ENCODE measurements at places on chromosomes 7 and 10.

DNA sequence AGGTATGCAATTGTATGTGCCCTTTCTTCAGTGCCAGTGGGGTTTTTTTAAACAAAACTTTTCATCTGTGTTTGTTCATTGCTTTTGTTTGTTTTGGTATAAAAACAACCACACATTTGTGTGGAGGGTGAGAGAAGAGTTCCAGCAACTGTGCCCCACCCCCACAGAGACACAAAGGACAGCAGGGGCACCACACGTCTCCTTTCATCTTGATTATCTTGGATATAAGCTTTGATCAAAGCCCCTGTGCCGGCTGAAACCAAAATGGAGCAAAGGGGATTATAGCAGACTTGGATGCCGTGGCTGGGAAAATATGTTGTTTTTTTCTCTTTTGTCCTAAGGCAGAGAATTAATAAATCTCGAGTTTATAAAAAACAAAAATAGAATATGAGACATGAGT, 111.8 kb upstream of the RSU1 start:
- DNase-seq: no peak

DNA sequence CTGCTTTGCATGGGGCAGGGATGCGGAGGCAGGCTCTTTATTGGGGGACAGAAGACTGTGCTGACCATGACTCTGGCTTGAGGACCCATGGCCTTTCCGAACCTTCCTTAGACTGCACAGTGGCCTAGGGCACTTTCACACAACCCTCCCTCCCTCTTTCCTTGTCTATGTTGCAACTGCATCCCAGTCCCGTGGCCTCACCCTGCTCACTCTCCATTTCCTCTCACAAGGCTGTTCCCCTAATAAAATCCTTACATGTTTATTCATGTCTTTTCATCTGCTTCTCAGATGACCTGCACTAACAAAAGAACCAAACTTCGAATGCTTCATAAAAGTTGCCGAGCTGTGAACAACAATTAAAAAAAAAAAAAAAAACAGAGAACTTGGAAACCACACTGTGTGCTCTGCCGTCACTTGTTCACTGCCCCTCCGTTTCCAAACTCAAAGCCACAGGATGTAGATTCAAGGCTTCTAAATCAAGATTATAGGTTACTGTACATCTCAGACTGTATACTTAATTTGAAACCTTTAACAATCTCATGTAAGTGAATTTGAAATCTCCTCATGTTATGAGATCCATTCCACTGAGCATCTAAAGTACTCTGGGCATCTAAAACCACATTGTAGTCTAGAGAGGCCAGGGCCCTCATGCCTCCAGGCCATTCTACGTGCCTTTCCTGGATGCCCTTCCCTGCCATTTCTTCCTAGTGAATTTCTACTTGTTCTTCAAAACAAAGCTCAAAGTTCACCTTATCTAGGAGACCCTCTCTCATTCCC, 265.9 kb downstream of the SNX13 start:
- DNase-seq: peak; percentile 16

GRCh38 chr7:159195946-159196345, 51.3 kb upstream of the VIPR2 start:
- no peak for DNase-seq

GRCh38 chr7:3063016-3063753, 19.5 kb upstream of the CARD11 start:
- no peak for DNase-seq

- DNase-seq: no peak
Observed at GRCh38 chr10:116722736-116723427, 19.5 kb downstream of the HSPA12A start.

GRCh38 chr7:27091941-27092818, 3.6 kb downstream of the HOXA1 start:
- no peak for DNase-seq

GRCh38 chr10:120017733-120018417, 125.3 kb downstream of the SEC23IP start:
- DNase-seq: no peak

DNA sequence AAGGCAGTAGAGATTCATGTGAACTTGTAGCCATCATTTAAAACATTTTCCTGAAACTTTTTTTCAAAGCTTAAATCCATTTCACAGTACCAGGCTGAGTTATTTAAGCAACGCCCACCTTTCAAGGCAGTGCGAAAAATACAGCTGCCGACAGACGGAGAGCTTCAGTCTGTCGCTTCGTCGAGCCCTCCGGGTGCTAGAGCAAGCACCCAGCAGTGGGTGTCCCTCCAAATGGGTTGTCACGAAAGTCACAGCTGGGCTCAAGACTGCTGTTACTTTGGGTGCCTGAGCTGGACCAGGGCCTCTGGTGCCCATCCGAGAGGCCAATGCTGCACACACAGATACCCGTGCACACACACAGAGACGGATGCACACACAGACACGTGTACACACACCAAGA, 135.6 kb downstream of the TCERG1L start:
- DNase-seq: no peak

- no peak for DNase-seq
Observed at GRCh38 chr7:22990588-22990949, 23.4 kb downstream of the HYCC1 start.

DNA sequence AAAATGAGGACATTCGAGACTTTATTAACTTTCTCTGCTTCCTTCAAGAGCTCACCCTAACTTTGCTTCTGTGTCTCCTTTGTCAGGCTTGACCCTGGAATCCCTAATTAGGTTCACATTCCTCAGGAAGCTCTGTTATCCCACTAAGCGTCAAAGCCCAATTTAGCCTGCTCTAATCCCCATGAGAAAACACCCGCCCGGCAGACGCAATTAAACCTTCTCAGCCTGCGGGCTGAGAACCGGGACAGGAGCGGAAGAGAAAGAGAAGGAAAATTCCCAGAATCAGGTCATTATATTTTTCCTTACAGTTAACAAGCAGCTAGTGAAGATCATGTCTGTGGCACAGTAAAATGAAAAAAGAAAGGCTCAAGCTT, 93.0 kb downstream of the TNS3 start:
- no peak for DNase-seq

- no peak for DNase-seq
Observed at GRCh38 chr7:143362131-143363015, at the start of gene FAM131B. Gene FAM131B (minus strand): TSS chr7:143362713. CDS start chr7:143362603, 110 bp downstream.
